ENCODE measurements at places on chromosomes 5 and 9.

DNA sequence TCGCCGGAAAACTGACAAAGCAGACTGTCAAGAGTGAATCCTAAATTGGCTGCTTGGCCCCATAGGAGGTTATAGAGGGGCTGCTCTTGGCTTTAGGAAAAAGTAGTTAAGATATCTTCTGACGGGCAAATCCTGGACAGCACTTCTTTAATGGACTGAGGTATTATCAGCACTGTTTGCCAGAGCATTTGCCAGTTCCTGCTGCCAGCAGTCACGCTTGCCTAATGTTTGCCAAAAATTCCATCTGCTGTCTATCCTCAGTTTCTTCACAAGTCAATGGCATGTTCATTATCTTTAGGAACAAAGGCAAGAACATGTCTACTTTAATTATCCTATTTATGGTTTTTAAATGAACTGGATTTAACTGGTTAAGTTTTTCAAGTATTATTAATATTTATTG is 25.8 kb upstream of the SREK1 start:
- no peak for DNase-seq

GRCh38 chr9:124675261-124676158 is 95.6 kb downstream of the NR6A1 start:
- no peak for DNase-seq

GRCh38 chr5:126007841-126008240 is 415.4 kb upstream of the GRAMD2B start:
- no peak for DNase-seq

- no peak for DNase-seq
Measured at GRCh38 chr9:27634879-27635278, 61.6 kb upstream of the C9orf72 start.

GRCh38 chr9:135669616-135670285 is 6.6 kb downstream of the LCN9 start:
- DNase-seq = no peak

DNA sequence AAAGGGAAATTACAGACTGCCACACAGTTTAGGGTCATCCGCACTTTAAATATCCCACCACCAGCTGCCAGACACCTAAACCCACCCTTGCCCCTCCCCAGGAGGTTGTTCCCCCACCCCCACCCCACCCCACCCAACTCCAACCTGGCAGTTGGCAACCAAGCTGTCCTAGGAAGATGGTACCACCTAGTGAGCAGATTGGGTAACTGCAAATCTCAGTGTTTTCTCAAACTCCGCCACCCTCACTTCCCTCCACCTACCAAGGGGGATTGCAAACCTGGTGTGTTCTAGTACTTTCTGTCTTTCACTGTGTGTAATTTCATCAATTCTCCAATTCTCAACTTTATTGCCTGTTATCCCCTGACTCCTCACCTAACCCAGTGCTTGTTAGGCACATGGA is 323.8 kb upstream of the IRX2 start:
- DNase-seq = no peak

- DNase-seq = no peak
Measured at GRCh38 chr5:77087484-77088261, 588 bp upstream of the ZBED3 start.

GRCh38 chr9:4243113-4243512 is 56.8 kb downstream of the GLIS3 start:
- DNase-seq = no peak

GRCh38 chr5:40390281-40391149 is 289.2 kb upstream of the PTGER4 start:
- DNase-seq = no peak

DNA sequence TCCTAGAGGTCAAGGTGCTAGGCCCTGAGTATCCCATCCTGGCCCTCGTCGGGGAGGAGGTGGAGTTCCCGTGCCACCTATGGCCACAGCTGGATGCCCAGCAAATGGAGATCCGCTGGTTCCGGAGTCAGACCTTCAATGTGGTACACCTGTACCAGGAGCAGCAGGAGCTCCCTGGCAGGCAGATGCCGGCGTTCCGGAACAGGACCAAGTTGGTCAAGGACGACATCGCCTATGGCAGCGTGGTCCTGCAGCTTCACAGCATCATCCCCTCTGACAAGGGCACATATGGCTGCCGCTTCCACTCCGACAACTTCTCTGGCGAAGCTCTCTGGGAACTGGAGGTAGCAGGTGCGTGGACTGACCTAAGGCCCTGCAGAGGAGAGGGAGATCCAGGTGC is 7.9 kb downstream of the BTNL9 start:
- no peak for DNase-seq

DNA sequence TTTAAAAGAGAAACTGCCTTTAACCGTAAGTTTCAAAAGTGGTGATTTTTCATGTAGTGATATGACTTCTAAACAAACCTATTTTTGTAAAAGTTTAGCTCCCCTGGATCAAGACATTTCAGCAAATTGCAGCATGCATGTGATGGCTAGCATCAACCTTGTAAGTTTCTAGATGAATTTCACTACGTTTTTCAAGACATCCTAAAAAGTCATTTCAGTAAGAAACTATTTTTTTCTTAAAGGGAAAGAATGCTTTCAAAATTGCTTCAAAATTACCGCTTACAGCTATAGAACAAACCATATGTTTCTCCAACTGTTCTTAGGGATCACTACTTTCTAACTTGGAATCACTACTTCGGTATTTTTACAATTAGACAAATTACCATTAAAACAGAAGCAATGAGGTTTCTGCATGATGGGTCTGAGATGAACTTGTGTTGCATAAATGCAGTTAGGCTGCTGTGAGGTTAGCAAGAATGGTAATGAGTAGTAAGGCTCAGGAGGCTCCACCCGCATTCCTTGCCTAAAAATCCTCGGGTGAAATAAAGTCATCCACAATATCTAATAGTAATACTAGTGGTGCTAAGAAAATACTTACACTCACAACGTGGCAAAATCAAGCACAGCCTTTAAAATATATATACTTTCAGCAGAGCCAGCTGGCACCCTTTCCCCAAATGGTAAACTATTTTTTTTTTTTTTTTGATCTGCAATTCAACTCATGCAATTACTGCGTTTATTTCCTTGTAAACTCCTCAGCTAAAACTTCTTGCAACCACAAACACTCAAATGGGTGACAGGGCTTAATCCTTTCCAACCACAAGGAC is 53.8 kb downstream of the CDC14B start:
- no peak for DNase-seq

DNA sequence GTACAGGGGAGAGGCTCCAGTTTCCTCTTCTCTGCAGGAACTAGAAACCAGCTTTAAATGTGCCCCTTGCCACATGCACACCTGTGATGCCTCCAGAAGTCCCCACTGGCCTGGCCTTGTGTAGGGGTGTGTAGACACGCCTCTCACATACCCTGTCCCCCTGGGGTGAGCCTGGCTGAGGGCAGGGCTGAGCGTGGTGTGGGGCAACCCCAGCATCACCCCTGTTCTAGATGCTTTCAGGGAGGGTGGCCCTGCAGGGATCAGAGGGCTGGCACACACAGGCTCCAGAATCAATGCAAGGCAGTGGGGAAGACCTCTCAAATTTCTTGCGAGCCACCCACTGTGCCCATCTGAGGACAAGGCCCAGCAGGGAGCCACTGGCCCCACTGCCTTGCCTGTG is 54.7 kb downstream of the NXNL2 start:
- DNase-seq = no peak

GRCh38 chr9:69980041-69980440 is 63.6 kb upstream of the MAMDC2 start:
- DNase-seq = no peak

DNA sequence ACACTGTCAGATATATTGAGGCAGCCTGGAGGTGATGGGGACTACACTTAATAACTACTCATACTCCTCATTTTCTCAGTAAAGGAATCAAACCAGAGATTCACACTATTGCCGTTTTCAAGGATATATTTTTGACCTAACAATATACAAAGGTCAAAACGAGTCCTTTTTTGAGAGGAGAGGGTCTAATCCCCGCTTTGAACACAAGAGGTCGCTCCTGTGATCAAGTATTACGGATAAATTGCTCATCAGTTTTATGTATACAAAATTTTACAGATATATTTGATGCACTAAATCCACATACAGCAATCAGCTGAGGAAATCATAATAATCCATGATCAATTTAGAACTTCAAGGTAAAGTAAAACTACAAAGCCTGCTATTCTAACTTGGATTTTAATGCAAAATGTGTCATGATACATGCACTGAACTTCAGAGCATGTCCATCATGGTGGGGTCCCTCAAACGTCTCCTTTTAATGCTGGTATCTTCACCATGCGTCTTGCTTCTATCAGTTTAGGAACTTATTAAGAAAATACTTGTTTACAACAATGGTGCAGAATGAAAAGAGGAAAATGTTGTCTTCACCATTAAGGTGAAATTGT is 2.5 kb upstream of the ISL1 start:
- DNase-seq = no peak

- no peak for DNase-seq
Measured at GRCh38 chr9:86200599-86201162, 58.8 kb downstream of the C9orf153 start.
